ENCODE measurements at places on chromosomes 6 and 20.
A peak's percentile ranks its signal among the peaks of the same experiment; 100 is the strongest.

DNA sequence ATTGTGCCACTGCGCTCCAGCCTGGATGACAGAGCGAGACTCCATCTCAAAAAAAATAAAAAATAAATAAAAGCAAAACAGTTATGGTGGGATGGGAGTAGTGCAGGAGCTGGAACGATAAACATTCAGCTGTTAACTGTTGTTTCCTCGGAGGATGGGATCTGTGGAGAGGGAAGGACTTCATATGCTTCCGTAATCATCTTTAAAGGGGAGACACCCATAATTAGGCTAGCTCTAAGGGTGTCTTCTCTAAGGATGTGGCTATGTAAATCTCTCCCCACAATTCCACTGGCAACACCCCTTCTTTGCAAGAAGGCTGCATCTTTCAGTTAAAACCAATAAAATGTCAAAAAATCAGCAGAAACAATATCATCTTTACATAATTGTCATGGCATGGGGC, 42.6 kb upstream of the MTHFD1L start:
- no peak for DNase-seq

DNA sequence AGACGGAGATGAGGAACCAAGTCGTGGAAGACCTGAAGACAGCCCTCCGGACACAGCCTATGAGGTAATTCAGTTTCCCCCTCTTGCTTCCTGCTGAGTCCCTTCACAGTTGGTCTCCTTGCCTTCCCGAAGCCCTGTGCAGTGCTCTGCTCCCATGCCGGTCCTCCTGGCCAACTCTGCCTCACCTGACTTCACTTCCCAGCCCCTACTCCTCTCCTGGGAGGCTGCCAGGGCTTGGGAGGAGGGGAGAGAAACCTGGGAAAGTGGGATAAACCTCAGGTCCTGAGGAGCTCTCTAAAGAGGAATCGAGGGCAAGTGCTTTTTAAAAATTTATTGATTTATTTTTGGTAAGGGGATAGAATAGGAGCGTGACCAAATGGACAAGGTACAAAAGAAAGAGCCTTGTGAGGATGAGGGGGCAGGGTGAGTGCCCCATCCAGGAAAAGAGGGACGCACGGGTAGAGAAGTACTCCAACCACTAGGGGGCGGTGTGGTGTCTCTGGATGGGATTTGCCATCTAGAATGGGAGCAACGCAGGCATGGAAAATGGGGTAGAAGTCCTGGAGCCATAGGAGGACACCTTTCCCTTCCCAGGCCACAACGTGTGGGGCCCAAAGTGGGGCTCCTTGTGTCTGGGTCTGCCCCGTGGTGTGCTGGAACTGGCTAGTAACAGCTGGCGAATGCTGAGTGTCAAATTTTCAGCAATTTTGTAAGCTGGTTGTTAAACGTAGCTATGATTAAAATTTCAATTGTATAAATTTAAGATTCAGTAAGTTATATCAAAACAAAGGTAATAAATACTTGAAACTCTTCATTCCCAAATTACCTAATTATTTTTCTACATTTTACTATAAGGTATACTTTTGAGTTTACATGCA, 69.0 kb downstream of the MOCS1 start:
- DNase-seq = peak; percentile 84

- DNase-seq = no peak
Observed at GRCh38 chr20:21103582-21104465, 2.3 kb downstream of the LINC00237 start.

GRCh38 chr20:19832875-19833274, 74.8 kb downstream of the RIN2 start:
- no peak for DNase-seq

GRCh38 chr6:74091136-74091793, 395.3 kb downstream of the CD109 start:
- peak; percentile 17 for DNase-seq

- no peak for DNase-seq
Observed at GRCh38 chr20:33859157-33859695, 48.1 kb downstream of the CHMP4B start.

DNA sequence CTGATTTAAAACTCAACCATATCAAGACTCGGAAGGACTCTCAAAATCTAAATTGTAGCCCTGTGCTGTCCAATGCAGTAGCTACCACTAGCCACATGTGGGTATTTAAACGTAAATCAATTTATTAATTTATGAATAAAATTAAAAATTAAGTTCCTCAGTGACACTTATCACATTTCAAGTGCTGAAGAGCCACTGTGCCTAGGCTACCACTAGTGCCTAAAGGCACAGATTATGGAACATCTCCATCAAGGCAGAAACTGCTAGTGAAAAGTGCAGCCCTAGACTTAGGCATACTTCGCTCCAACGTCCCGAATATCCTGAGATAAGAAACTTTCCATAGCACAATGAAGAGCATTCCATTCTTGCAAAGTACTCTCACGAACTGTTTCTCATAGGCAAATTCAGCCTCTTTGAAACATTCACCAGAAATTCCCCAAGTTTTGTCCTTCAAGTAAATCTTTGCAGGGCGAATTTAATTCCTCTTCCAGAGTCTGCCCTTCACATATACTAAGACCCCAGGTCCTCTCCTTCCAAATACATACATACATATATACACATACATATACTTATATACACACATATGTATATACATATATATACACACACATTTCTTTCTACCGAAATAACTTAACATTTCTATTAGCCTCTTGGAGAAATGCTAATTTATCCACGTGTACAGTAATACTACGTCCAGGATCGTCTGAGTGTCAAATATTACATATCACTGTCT, 1.3 kb downstream of the SUPT3H start:
- no peak for DNase-seq

- DNase-seq = no peak
Observed at GRCh38 chr6:148516617-148517016, 174.0 kb downstream of the SASH1 start.

- no peak for DNase-seq
Observed at GRCh38 chr20:58880994-58881752, 28.7 kb downstream of the GNAS start.

DNA sequence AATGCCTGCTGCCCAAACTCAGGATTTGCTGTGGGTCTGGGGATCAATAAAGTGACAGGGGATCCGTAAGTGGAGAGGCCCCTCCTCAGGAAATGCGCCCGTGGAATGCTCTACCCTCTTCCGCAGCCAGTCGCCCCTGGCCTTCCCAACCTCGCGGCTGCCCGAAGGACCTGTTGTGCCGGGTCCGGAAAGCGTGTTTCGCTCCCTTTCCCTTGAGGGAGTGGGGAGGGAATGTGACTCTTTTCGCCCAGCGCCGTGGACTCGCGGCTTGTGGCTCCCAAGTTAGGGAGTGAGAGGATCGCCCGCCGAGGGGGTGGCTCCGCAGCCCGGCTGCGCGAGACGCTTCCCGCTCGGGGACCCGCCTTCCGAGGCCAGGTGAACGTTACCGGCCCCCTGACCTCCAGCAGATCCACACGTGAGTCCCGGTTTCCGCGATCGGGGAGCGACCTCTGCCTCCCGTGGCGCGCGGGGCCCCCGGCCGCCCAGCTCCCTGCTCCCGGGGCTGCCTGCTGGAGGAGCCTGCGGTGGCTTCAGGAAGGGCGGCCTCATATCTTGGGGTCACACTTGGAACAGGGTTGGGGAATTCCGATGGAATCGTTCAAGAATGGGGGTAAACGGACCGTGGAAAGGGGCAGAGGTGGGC, 666 bp downstream of the TPD52L1 start:
- DNase-seq = peak; percentile 53

GRCh38 chr6:39821046-39821740, 29.0 kb downstream of the DAAM2 start:
- DNase-seq = no peak

GRCh38 chr20:37895166-37895565, 7.8 kb upstream of the VSTM2L start:
- DNase-seq = no peak

- DNase-seq = no peak
Observed at GRCh38 chr6:97674802-97675201, 391.8 kb upstream of the MMS22L start.

DNA sequence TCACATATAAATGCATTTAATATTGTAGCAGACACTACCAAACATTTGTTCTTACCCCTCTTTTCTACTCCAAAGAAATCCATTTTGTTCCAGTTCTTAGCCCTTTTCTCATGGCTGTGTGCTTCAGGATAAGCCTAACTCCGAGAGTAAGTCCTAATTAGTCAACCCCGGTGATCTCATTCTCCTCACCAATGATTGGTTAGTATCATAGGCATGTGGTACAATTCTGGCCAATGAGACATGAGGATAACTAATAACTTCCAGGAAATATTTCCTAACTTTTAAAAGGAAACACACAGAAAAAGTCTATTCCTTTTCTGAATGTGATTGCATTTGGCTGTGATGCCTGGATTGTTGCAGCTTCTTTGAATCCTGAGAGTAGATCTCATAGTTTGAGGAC, 116.0 kb downstream of the GPR63 start:
- no peak for DNase-seq

DNA sequence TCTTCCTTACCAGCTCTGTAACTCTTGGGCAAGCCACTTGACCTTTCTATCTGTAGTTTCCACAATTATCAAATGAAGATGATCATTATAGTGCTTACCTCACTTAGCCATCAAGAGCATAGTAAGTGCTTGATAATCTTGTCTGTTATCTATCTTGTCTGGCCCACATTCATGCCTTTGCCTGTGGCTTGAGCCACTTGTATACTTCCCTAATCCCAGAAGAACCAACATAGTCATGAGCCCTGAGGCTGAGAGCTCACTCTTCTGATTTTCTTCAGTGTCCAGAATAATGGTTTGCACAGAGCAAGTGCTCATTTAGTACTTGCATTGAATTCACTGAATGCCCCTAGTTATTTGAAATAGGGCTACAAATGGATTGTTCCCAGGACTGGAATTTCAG, 108.2 kb downstream of the SASH1 start:
- DNase-seq = no peak

GRCh38 chr6:103215847-103216246, 1643.9 kb downstream of the HACE1 start:
- no peak for DNase-seq

- DNase-seq = no peak
Observed at GRCh38 chr6:45687570-45687969, 309.8 kb upstream of the SUPT3H start.

DNA sequence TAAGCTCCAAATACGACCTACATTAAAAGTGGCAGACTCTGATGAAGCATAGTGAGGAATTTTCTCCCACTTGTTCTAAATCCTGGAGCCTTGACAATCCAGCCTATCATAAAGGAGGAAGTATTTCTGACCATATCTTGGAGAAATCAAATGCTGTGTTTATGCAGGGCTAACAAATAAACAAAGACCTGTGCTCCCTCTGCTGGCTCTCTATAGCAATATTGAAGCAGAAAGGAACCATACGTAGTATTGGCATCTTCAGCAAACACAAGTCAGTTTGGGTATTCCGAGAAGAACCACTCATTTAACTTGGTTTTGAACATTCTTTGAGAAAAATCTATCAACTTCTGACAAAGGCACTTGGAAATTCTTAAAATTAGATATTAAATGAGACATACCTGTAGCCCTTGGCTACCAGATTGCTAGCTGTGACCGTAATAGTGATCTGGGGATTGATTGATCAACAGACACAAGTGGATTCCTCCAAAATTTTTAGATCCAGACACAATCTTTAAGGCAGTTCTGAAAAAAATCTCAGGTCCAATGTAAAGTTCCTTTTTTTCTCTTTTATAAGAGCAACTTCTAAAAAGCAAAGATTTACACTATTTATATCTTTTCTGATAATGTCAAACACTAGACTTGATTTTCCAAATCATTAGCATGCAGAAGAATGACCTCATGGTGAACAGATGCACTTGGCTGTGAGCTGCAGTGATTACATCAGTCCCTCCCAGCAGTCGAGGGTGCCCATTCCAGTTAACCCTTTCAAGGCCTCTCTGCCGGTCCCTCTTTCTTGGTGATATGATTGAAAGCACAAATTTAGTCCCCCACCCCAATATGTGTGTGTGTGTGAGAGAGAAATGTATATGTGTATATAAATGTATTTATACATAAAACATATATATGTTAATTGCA, 40.2 kb downstream of the INSM1 start:
- no peak for DNase-seq

GRCh38 chr6:1182722-1183521, 129.0 kb upstream of the FOXQ1 start:
- DNase-seq = no peak

- DNase-seq = no peak
Observed at GRCh38 chr6:116180375-116180774, 54.4 kb upstream of the COL10A1 start.

GRCh38 chr20:59845472-59845871, 88.0 kb downstream of the SYCP2 start:
- DNase-seq = no peak

DNA sequence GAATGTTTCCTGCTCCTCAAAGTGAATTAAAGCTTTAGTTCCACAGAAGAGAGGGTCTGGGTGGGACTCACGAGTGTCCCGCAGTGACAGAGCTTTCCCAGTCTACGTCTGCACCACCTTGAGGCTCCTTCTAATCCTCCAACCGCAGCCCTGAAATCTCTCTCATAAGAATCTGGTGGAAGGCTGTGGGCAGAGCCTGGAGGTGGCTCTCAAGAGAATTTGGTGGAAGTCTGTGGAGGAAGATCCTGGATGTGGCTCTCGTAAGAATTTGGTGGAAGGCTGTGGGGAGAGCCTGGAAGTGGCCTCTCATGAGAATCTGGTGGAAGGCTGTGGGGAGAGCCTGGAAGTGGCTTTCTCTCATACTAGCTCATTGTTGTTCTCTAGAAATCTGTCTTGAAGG, 13.8 kb upstream of the DUSP22 start:
- DNase-seq = no peak

GRCh38 chr6:74932232-74932888, 273.5 kb downstream of the COL12A1 start:
- no peak for DNase-seq

GRCh38 chr6:46490425-46491200, 636 bp downstream of the RCAN2 start:
- peak; percentile 35 for DNase-seq

DNA sequence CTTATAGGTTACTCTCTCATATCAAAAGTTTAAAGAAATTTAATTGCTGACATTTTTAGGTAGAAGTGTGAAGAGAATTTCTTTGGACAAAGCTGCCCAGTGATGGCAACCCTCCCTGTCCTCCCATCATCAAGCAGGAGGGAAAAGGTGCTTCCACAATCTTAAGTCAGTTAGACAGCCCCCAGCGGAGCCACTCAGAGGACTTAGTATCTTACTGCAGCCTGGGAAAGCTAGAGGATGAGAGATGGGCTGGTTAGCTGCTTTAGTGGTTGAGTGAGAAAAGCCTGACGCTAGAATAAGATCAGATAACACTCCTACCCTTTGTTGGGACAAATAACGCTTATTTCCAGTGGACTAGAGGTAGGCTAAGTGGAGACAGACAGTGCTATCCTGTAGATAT, 227.1 kb downstream of the RFPL4B start:
- no peak for DNase-seq

DNA sequence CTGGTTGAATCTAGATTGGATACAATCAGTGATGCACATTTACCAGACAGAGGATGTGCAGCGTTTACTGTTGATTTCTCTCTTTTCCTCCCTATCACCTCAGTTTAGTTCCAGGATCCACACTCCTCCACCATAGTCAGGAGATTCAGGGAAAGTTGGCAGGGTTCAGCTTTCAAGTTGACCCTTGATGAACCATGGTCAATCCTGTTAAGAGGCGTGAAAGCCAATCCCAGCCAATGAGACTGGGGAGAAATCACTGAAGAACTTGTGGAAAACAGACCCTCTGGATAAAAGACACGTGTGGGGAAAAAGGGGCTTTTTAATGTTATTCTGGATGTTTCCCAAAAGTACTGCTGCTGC, 19.2 kb upstream of the SCP2D1 start:
- no peak for DNase-seq

- no peak for DNase-seq
Observed at GRCh38 chr6:63672582-63673129, 37.1 kb downstream of the PHF3 start.

- DNase-seq = no peak
Observed at GRCh38 chr6:39228111-39228971, 934 bp downstream of the KCNK5 start.
